ENCODE measurements at places on chromosomes 4 and X. TPM values are rescaled to one million over a fixed set of nuclear protein-coding genes. Genes with fewer than 3 reads are reported as not detected.
A peak's percentile ranks its signal among the peaks of the same experiment; 100 is the strongest.

The ANXA10 gene
- total RNA-seq: not detected

DNA sequence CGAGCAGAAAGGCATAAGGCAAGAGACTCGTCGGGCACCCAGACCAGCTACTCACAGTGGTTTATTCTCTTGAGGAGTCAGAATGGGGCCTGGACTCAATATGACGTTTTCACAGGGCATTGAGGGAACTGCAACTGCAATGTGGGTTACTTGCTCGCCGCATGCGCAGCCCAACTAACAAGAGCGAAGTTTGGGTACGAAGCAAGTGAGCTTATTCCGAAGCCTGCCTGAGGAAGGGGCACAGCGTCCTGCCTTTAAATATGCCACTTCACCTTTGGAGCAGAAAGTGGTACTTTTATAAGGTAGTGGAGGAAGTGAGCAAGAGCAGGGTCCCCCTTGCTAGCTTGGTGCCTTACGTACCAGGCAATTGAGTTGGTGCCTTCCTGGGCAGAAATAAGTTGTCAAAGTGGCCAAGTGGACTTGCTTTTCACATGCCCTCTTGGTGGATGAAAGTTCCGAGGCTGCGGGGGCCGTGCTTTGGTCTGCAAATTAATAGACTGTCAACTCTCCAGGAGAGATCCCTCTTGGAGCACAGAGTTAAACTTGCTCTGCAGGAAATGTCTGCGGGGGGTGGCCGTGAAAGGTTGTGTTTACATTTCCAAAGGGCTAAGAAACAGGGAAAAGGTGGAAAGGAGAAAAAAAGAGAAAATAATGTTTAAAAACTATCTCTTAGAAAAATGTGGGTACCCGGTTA is 480.4 kb downstream of the TRIML1 start:
- ATAC-seq: no peak

GRCh38 chr4:82584931-82585330 is 23.1 kb upstream of the TMEM150C start:
- ATAC-seq: no peak

DNA sequence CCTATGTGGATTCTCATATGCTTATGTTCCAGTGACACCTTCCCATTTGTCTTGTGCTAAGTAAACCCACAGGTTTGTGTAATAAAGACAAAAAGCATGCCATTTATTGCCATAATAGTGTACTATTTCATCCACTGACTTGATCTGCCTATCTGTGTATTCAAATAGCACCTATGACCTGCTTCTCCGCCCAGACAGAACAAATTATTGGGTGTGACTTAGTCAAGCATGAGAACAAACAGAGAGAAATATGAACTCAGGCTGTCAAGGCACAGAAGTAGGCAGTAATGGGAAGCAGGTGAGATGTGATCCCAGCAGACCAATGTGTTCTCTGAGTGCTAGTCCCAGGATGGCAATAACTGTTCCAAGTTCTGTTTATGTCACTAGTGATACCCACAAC is 25.4 kb downstream of the ELOVL6 start:
- ATAC-seq: no peak

The NR0B1 gene
- not detected for total RNA-seq

The GPR82 gene
- total RNA-seq: 0.97 TPM

The FAT1 gene
- 65.8 TPM for total RNA-seq

The PLK4 gene
- total RNA-seq: not detected

The NUDT11 gene
- 1.5 TPM for total RNA-seq

The SOD3 gene
- total RNA-seq: 0.14 TPM

DNA sequence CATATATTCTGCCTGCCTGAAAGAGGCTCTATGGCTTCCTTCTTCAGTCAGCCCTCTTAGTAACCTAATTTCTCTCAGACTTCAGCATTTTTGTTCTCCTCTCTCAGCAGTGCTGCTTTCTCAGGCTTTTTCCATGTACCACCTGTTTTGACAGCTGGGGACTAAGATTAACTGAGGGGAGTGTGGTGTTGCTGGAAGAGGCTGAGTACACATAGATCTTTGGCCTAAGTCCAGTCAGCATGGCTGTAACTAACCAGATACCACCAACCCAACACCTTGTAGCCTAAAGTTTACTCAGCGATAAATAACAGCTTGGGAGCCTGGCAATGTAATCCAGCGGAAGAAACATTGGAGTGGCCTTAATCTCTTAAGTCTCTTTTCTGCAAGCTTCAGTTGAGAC is 85.5 kb downstream of the RTL3 start:
- no peak for ATAC-seq

DNA sequence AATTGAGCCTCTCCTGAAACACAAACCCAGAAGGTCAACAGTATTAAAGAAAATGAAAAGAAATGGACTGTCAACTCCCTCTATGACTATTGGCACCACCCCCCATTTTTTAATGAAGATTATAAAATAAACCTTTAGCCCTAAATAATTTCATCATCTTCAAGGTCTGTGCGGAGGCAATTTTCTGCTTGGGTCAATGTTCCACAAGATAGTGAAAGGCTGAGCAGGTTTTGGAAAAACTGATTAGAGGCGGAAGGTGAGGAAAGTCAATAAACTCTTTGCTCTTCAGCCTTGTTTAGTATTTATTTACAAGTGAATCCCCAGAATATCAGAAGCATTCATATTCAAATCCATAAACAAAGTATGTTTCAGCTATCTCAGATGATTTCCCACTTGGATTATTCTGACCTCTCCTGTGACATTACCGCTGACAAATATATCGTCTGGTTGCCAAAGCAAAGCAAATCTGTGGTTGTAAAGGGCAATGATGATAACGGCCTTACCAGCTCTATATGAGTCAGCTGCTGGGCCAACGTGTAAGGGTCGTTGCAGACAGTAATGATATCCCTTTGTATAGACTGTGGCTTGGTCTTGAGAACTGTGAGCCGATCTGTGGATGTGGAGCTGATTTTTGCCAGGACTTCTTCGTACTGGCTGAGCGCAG is 24.0 kb downstream of the RASGEF1B start:
- no peak for ATAC-seq

DNA sequence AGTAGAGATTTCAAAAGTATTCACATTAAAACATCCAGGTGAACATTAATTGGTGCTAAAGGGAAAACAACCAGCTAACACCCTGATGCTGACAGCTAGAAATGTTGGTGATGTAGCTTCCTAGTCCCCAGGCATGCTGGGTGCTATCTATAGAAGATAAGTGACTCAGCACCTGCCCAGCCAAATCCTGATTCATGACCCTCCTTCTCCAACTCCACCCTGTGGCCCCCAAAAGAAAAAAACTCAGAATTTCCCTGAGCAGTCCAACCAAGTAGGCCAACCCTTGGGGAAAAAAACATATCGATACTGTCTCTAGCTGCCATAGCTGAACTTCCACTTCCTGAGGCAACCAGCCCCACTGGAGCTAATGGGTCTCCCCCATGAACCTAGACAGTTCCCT is 197.6 kb upstream of the KLF3 start:
- ATAC-seq: no peak

GRCh38 chrX:44873415-44874276 is 658 bp downstream of the KDM6A start:
- peak; percentile 8 for ATAC-seq

DNA sequence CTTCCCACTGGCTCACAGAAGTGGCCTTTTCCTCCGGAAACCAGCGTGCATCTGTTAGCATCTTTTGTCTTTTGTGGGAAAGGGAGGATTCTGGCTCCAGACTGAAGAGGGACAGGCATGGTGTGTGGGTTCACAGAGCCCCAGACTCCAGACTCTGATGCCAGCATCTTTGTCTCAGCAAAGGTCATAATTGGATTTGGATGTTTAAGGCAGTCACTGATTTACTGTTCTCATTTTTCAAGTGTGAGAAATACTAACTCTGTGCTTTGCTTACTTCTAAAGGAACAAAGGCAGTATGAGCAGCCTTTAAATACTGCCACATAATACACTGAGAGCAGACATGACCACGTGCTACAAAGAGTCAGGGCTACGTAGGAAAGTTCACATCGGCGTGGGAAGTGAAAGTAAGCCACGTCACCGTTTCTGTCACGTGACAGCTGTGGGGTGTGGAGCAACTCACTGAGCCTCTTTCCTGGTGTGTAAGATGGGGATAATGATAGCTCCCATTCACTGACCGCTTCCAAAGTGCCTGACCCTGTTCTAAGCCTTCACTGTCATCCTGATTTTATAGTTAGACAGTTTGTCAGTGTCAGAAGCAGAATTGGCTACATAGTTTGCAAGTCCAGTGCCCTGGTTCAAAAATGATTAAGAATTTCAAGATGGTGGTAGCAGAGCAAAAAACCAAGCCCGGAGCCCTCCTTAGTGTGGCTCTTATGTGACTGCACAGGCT is 24.8 kb upstream of the TMSB4X start:
- peak; percentile 89 for ATAC-seq

GRCh38 chr4:152709675-152710438 is 30.1 kb upstream of the TMEM154 start:
- no peak for ATAC-seq

The ERCC6L gene
- 0.11 TPM for total RNA-seq

GRCh38 chrX:138897621-138898492 is 186.3 kb upstream of the FGF13 start:
- ATAC-seq: no peak

The BCORL1 gene
- total RNA-seq: 2.1 TPM

The EXOC1L gene
- 0.66 TPM for total RNA-seq

DNA sequence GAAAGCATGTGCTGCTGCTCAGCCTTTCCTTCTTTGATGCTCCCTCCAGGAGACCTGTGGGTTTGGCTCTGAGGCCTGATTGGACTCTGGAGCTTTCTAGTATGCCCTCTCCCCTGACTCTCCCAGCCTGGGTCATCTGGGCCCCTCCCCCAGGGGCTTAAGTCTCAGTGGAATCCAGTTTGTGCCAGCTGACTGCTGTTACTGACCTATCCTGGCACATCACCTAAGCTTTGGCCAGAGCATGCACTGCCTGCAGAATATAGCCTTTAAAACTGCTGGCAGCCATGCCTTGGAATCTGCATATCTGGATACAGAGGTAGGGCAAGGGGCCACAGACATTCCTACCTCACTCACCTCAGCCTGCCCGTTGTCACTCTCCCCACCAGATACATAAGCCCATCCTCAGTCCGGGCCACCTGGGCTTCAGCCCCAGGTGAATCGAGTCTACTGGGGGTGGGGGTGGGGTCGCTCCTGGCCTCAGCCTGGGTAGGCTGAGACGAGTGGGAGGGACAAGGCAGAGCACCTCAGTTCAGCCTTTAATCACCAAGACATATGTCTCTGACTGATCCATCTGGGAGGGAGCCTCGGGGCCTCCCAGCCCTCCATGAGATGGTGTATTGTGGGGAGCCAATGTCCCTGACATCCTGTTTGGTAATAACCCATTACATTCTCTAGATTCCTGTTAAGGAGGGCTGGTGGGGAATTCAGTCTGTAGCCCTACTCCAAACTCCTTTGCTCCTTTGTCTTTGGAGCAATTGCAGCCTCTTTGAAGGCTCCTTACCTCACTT is 61.2 kb downstream of the STARD8 start:
- no peak for ATAC-seq

The CXCL8 gene
- 105 TPM for total RNA-seq

GRCh38 chr4:118417325-118417724 is 64.5 kb upstream of the PRSS12 start:
- ATAC-seq: no peak

GRCh38 chr4:94214703-94215319 is 7.1 kb downstream of the SMARCAD1 start:
- no peak for ATAC-seq

- ATAC-seq: peak; percentile 61
These were observed 278.0 kb downstream of the FBXO8 start for GRCh38 chr4:174005422-174005821.

DNA sequence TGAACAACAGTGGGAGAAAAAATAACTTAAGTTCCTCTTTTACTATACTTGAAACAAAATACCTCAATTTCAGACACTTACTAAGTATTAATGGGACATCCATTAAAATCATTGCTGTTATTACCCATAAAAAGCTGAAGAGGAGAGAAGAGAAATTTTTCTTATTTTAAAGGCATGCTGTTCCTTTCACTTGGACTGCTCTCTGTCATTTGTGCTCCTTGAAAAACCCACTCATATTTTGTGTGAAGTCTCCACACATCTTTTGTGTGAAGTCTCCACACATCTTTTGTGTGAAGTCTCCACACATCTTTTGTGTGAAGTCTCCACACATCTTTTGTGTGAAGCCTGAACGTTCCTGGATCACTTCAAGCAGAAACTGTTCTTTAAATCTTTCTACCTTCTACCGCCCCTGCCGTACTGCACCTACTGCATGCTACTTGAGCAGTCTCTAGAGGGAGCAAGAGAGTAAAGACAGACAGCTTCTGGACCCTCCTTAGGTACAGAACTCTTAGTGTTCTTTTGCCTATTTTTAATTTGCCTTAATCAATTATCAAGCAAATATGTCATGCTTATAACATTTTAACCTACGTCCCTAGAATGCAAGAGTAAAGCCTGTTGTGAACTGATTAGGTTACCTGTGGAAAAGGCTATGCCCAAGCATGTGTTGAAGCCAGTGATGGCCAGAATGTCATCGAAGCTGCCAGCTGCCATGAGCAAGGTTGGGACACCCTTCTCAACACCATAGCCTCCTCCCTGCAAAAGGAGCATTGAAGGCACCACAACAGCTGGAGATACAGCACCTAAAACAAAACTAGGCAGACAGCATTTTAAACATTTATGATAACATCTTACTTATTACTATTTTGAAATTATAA is 27.1 kb upstream of the SLC9B1 start:
- ATAC-seq: no peak

GRCh38 chr4:136392576-136392975 is 1139.7 kb downstream of the PCDH18 start:
- ATAC-seq: no peak

The HSFX3 gene
- total RNA-seq: not detected

The HAND2 gene
- total RNA-seq: 3.0 TPM

The TREX2 gene
- 0.23 TPM for total RNA-seq

The USP17L26 gene
- not detected for total RNA-seq

GRCh38 chrX:138765051-138765450 is 53.5 kb upstream of the FGF13 start:
- ATAC-seq: peak; percentile 83

The NCAPG gene
- 36.0 TPM for total RNA-seq

GRCh38 chr4:152073351-152074087 is 312.7 kb upstream of the GATB start:
- peak; percentile 67 for ATAC-seq

- ATAC-seq: no peak
These were observed 45.8 kb upstream of the FBXW7 start for GRCh38 chr4:152581536-152582160.

DNA sequence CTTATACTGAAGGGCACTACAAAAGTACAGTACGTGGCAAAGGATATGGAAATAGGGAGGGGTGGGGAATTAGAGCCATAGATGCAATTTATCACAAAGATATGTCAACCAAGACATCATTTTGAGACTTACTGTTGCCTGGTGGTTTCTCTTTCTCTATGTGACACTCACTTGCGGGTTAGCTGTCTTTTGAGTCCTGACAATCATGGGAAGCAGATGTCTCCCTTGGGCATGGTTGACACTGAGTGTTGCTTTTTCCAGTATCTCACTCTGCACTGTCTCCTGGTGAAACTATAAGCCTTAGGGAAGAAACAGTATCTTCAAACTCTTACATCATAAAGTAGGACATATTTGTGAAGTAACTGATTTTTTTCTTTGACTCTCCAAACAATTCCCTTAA is 383.5 kb upstream of the LCORL start:
- ATAC-seq: no peak

- no peak for ATAC-seq
These were observed 2.6 kb upstream of the MID2 start for GRCh38 chrX:107823042-107823441.

GRCh38 chr4:165606465-165607205 is 227.8 kb downstream of the CPE start:
- no peak for ATAC-seq
